ENCODE measurements at places on chromosomes 13 and 19.

DNA sequence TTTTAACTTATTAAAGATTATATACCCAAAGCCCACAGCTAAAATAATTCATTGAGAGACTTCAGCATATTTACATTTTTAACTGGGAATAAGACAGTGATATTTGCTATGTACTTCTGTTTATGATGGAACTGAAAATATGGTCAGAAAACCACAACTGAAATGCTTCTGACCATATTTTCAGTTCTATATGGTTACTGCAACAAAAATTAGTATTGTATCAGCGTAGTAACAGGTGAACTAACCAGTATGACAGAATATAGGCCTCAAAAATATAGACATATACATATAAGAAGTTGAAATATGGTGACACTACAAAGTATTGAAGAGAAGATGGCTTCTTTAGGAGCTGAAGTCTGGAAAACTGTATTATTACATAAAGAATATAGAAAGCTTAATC is 857.4 kb downstream of the OLFM4 start:
- no peak for DNase-seq

- peak; percentile 56 for DNase-seq
Observed at GRCh38 chr19:55166530-55167268, at the start of gene DNAAF3. Gene DNAAF3 (minus strand): TSS chr19:55166613. CDS start chr19:55166413, 200 bp downstream.

- DNase-seq = peak; percentile 24
Observed at GRCh38 chr19:48480558-48481500, 11.7 kb downstream of the CYTH2 start.

- no peak for DNase-seq
Observed at GRCh38 chr13:101514695-101515275, 62.3 kb downstream of the ITGBL1 start.

Measured in stimulated activated CD8-positive, alpha-beta memory T cell treated with anti-CD3 and anti-CD28 coated beads, Interleukin-7, amount 100 ng/mL, for 24 hours (primary cell).